Renal pelvis (tissue), 12 donors: ENCODE measurements at places on chromosomes 5 and 9. TPM values are rescaled to one million over a fixed set of nuclear protein-coding genes. Genes with fewer than 3 reads are reported as not detected.

The IFNA13 gene
- not detected for polyA plus RNA-seq

DNA sequence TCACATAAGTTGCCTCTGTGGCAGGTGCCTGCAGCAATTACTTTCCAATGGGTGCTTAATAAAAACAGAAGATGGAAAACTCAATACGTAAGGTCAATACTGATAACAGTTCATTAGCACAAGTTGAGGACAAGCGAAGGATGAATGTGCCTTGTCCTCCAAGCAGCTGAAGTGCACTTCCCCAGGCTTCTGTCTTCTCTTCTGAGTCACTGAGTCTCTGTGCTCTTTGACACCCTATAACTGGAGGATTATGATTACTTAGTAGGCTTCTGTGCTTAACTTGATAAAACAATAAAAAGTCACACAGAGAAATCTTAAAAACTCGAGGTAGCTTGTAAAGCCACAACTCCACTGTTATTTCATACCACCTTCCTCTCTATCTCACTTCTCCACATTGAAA lies 216.6 kb upstream of the ADCY2 start:
- no peak for DNase-seq

DNA sequence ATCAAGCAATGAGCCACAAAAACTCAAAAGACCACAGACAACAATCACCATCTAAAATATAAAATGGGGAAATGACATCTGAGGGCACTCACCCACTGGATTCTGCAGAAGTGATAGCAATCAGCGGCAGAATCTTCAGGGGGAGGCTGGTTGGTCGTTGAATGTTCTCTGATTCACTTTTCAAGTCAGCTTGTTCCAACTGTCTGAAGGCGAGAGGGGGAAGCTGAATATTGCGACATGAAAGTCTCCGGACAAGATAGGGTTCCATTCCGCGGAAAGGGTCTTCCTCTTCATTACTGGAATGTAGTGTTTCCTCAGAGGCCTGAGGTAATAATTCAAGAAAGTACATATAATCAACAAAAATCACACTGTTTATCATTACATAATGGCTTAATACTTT lies 94.9 kb upstream of the PDE4D start:
- DNase-seq = no peak

GRCh38 chr5:128480906-128481633 lies 57.0 kb downstream of the FBN2 start:
- DNase-seq = no peak

GRCh38 chr5:893137-893506 lies 438 bp downstream of the TRIP13 start:
- DNase-seq = no peak

The PRDM9 gene
- polyA plus RNA-seq = not detected

- DNase-seq = no peak
Measured at GRCh38 chr9:79858508-79858907, 286.7 kb downstream of the TLE4 start.

The TTC39B gene
- polyA plus RNA-seq = 9.4 TPM

DNA sequence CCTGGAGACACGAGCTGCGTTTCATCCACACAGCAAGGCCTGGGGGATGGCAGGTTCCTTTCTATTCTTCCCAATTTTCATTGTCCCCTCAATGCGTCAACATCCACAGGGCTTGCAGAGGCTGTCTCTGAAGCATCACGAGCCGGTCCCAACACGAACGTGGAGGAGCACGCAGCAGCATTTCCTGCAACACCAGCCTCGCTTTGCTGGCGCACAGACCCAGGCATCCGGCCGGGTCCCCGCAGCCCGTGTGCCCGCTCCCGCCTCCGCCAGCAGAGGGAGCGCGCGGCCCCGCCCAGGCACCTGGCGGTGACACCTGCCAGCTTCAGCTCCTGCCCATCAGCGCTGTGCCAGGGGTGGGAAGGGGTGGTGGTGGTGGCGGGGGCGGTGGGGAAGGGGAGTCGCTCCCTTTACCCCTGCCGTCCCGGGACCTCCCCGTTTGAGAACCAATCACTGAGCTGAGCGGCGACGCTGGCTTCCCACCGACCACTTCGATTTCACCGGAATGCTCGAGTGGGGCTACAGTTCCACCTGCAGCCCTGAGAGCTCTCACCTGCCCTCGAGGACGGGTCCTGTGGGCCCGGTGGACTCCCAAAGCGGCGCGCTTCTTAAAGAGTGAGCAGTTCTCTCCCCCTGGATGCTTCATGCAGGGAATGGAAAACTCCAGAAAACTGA lies 464.5 kb downstream of the ICE1 start:
- DNase-seq = no peak

The RNF180 gene
- polyA plus RNA-seq = 10.3 TPM

The KLHL3 gene
- 12.2 TPM for polyA plus RNA-seq

- no peak for DNase-seq
Measured at GRCh38 chr5:108945094-108945493, 197.4 kb downstream of the FER start.

DNA sequence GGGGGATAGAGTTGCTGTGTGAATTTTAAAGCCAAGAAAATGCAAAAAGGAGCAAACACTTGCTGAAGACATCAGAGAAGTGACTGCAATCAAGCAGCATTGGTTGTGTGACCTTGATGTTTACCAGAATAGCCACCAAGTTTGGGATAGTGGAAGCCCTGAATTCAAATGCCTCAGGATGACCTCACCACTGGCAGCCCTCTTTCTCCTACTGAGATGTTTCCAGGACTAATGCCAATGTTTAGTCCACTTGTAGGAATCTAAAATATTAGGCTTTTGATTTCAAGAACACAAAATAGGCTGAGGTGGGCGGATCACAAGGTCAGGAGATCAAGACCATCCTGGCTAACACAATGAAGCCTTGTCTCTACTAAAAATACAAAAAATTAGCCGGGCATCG lies 112.2 kb upstream of the NUDT12 start:
- no peak for DNase-seq

GRCh38 chr5:89534331-89534730 lies 651.3 kb upstream of the MEF2C start:
- DNase-seq = no peak

- DNase-seq = no peak
Measured at GRCh38 chr5:107523029-107523680, 147.6 kb downstream of the EFNA5 start.

DNA sequence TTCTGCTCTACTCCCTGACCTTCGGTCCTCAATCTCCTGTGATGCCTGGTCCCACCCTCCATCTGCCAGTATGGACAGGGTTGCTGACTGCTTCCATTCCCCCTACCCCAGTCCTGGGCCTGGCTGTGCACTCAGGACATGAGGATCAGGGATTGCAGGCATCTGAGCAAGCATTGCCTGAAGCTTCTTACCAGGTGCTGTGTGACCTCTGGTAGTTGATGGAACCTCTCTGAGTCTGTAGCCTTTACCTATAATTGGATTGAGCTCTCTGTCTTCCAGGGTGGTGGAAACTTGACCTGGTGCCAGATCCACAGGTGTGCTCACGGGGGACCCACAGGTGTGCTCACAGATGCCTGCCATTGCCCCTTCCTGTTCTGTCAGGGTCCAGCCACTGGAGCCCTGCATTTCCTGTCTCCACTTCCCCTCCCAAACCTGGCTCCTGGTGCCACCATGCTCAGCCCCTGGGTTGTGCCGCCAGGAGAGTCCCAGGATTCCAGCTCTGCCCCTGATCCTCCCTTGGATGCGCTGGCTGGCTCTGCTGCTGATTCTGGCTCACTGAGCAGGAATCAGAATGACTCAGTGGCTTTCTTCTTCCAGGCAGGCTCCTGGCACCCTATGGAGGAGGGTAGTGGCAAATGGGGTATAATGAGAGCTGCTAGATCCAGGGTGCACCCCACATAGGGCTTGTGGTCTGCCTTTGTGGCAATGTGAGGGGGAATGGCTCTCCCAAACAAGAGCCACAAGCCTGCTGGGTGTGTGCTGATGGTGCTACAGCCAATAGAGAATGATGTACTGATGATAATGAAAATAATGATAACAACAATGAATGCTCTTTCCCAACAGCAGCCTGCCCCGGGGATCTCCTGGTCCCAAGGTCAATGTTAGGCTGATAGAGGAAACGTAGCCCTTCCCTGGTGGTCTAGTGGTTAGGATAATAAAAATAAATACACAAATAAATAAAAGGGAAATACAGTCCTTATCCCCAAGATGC lies 35.2 kb upstream of the PSD2 start:
- no peak for DNase-seq

The KIF4B gene
- 0.27 TPM for polyA plus RNA-seq
